ENCODE measurements at places on chromosomes 12 and 14.
A peak's percentile ranks its signal among the peaks of the same experiment; 100 is the strongest.

GRCh38 chr12:68034567-68034966 lies 45.3 kb downstream of the IFNG-AS1 start:
- no peak for DNase-seq

DNA sequence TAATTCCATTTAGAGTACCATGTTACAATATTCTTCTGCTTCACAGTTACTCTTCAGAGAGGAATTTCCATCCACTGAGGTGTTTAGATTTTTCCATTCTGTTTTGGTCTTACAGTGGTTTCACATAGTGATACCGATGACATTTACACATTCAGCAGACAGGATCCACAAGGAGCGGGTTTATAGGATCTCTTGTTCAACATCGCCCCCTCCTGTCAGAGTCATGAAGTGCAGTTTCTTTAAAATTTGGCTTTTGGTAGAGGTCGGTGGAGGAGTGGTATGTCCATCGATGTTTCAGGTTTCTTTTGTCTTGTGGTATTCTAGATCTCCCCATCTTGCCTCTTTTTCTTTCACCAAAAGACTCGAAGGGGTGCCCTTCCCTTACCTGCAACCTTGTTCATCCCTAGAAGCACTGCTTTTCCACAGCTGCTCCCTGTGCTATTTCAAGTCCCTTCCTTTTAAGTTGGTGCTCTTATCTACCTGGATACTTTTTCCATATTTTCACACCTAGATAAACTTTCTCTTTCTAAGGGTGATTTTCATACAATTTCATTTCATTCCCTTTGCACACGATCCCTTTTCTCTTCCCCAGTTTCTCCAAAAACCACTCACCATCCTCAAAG lies 181.3 kb downstream of the ITPR2 start:
- DNase-seq, result no peak

GRCh38 chr12:89750389-89751351 lies 42.0 kb upstream of the ATP2B1 start:
- DNase-seq, result no peak

- DNase-seq, result peak; percentile 34
Observed at GRCh38 chr12:13181375-13182070, 15.0 kb upstream of the EMP1 start.

DNA sequence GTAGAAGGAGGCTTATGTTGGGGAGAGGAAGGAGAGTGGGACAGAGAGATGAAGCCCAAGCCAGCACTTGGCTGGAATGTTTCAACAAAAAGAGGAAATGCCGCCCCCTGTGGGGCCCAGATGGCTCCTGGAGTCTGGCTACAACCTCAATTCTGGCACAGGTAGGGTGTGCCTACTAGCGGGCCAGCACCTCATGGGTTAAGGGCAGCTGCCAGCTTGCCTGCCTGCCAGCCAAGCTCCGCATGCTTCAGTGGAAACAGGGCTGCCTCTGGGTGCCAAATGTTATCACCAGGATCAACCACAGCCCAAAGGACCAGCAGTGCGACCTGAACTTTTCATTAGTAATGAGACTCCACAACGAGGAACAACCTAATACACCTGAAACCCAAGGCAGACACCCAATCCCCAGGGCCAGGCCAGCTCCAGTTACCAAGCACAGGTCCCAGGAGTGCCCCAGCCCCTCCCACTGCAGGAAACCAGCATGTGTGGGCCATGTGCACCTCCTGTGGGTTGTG lies 11.3 kb downstream of the RAB15 start:
- DNase-seq, result no peak

GRCh38 chr12:19026614-19027488 lies 102.7 kb upstream of the PLEKHA5 start:
- no peak for DNase-seq

GRCh38 chr12:9271875-9272274 lies 63.7 kb upstream of the PZP start:
- no peak for DNase-seq

DNA sequence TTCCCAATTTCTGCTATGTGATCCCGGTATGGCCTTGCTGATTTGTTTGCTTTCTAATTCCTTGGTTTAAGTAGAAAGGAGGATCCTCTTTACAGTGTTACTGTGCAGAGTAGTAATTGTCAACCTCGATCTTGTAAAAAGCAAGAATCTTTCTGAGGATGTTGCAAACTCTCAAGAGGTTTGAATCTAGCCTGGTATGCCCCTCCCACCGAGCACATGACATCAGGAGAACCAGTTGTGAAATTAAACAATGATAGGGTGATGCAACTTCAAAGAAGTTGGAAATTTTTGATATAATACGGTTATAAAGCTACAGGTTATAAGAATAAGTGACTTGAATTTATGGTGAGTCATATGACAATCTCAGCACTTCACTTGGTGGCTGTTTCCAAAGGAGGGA lies 35.0 kb upstream of the FUT8 start:
- DNase-seq, result no peak

- DNase-seq, result no peak
Observed at GRCh38 chr14:29311983-29312382, 545.4 kb downstream of the FOXG1 start.

DNA sequence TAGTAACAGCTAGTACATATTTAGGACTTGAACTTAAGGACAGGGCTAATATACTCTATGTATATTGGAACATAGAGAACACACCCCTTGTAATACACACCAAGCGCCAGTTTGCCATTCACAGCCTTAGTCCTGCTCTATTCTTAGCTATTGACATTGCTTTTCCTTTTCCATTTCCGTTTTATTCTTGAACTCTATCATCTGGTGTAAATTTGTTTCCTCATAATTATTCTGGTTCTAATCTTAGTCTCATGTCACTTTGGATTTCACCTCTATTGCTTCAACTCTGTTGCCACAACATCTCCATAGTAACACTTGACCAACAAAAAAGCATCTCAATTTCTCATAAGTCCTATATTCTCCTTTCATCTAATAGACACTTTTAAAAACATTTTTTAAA lies 225.7 kb downstream of the PHLDA1 start:
- DNase-seq, result no peak

DNA sequence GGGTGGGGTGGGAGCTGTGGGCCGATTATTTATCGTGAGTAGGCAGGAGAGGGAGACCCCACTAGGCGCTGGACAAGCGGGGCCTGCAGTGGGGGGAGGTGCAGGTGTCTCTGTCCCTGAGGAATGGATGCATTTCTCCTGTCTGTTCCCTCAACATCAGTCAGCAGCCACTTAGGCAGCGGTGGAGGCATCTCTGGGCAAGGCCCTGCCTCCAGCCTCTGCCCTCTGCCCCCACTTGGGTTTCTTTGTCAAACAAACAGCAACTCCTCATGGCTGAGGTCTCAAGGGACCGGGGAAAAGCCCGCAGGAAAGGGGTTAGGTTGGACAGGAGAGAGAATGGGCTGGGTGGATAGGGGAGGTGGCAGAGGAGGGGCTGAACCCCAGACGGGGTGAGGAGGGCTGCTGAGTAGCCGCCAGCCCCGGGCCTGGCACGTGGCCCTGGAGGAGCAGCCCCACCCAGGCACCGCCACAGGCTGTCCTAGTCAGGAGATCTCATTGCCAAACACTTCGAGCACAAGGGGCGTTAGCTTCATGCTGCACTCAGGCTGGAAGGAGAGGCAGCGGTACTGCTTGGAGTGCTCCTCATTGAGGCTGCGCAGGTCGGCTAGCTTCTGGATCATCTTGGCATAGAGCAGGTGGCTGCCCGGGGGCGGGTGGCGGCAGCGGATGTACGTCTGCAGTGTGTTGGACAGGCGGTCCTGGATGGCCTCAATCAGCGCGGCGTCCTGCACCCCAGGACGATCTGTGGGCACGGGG lies 24.7 kb upstream of the HDAC7 start:
- DNase-seq, result no peak

DNA sequence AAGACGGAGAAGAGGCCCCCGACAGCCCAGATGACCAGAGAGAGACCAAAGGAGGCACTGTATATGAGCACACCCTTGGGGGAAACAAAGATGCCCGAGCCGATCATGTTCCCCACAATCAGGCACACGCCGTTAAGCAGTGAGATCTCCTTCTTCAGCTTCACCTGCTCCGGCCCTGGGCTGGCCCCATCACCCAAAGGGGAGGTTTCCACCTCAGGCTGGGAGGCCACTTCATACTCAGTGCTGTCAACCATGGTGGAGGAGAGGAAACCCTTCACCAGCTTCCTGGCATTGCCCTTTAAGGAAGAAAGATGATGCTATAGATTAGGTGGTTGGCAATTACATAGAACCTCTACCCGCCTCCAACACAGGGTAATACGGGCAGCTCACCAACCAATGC lies 2.1 kb downstream of the SLC7A7 start:
- no peak for DNase-seq

DNA sequence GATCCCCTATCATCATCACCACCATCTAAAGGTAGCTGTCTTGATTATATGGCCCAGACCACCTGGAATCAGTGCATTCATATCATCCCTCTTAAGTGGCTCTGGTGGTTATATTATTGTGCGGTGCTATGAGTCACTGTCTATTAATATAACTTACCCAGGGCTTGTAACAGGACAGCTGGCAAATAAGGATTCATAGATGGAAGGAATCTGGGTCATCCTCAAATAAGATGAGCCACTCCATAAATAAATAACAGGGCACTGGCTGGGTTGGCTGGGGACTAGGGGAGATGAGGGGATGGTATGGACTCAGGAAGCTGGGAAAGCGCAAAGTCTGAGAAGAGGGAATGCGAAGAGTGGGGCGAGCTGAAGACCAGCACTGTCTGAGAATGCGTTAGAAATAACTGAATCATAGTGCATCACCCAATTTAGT lies 216.1 kb downstream of the NUAK1 start:
- DNase-seq, result no peak

DNA sequence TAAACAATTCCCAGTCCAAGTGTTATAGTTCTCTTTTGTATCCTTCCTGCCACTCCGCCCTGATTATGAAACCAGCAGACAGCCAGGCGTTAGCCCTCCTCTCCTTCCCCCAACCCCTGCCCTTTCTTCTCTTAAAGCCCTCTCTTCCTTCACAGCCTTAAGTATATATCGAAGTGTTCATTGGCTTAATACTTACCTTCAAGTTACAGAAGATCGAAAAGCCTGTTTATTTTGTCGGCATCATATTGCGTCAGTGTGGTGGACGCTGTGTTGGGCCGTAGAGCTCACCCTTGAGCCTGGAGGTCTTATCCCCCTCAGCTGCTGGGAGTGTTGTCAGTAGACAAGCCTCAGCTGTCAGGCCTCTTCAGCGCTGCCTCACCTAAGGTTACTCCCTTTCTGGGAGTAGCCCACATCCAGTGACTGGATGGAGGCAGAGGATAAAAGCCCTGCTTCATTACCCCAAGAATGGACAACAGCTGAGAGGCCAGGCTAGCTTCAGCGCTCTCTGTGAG lies 36.2 kb downstream of the CMAS start:
- no peak for DNase-seq

GRCh38 chr12:90253136-90253535 lies 544.5 kb upstream of the ATP2B1 start:
- DNase-seq, result no peak

GRCh38 chr14:23660290-23661226 lies 24.4 kb downstream of the DHRS2 start:
- DNase-seq, result peak; percentile 89

DNA sequence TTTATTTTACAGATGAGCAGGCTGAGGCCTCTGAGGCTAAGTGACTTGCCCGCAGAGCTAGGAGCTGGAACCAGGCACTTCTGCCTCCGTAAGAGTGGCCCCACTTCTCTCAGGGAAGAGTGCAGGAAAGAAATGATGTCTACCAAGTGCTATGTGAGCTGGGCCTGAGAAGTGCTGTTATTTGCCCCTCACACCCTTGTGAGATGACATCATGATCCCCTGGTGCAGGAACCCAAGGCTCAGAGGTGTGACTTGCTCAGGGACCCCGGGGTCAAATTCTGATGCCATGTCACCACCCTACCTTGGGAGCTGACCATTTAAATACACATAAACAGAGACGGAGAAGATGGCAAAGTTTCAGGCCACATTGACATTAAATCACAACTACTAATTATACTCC lies 63.7 kb upstream of the DDX11 start:
- no peak for DNase-seq

DNA sequence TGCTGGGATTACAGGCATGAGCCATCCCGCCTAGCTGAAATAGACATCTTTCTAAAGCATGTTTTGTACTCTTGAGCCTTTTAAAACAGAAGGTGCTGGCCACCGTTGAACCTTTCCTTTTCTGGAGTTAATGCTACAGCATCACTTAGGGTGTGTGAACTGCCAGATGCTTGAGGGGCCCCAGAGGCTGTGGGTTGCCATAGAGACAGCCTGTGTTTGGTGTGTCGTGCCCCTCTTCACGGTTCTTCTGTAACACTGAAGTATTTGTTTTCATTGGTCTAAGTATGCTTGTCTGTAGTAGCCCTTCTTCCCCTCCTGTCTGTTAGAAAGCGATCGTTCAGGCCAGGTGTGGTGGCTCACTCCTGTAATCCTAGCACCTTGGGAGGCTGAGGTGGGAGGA lies 30.8 kb downstream of the PLEKHG3 start:
- DNase-seq, result no peak

GRCh38 chr12:41466802-41467201 lies 278.7 kb downstream of the PDZRN4 start:
- DNase-seq, result no peak

DNA sequence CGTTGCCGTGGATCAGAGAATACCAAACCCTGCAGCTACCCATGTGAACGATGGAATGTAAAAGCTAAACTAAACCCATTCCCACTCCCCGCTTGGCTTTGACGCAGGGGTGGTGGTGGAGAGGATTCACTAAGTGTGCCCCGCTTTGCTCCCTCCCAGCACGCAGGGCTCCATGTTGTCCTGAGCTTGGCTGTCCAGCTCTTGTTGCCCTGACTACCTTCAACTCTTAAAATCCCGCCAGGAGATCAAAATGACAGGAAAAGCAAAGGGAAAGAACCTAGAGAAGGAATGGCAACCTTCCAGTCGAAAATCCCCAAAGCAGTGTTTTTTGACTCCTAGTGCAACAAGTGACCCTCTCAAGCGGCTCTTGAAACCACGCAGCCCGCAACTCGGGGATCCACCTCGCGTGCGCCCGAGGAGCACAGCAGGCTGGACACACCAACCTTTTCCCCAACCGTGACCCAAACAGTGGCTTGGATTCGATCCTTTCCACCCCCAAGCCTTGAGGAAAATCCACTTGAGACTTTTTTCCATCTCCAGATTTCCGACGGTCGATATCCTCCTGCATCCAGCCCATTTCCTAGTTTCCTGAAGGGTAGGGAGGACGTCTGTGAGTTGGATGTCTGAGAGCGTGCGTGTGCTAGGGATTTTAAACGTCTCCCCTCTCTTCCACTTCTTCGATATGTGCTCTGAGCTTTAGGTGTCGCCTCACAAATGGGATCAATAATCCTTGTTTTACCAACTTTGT lies 1.4 kb downstream of the SYT10 start:
- DNase-seq, result no peak

- DNase-seq, result no peak
Observed at GRCh38 chr14:33692762-33693161, 258.1 kb downstream of the EGLN3 start.

All from vagina (tissue), 2 donors.